ENCODE measurements at places on chromosomes 4 and X.

DNA sequence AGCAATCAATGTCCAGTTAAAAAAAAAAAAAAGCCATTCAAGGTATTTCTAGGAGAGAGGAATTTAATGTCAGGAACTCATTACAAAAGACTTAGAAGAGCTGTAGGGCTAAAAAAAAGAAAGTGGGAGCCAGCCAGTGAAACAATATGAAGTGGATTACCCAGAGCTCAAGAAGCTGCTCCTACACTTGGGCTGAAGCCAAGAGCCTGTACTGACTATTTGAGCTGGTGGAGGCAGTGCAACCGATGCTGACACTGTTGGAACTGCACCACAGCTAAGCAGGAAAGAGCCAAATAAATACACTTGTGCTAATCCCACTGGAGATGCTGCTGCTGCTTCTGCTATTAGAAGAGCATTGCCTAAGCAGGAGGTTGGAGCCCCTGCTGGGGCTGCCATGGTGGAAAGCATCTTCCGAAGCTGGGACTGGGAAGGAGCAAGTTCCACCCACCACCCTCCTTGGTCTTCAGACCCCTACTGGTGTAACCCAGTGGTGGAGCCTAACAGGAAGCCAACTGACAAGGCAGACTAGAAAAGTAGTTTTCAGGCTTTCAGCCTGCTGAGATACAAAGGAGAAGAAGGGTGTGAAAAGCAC is 65.4 kb downstream of the CXXC4 start:
- no peak overlapping the region for H3K4me3 ChIP-seq
- H3K4me1 ChIP-seq, result no peaks in the 10 kb centered on the region
- H3K36me3 ChIP-seq, result no peaks in the 10 kb centered on the region
- H3K27me3 ChIP-seq, result peaks cover 2% of the 10 kb centered on the region
- no peak overlapping the region for H3K27ac ChIP-seq

GRCh38 chr4:16270454-16271328 is 44.4 kb upstream of the TAPT1 start:
- no peaks in the 10 kb centered on the region for H3K36me3 ChIP-seq
- no peak overlapping the region for H3K27ac ChIP-seq
- H3K4me1 ChIP-seq, result peaks cover 9% of the 10 kb centered on the region
- H3K27me3 ChIP-seq, result peaks cover 11% of the 10 kb centered on the region
- no peak for DNase-seq
- H3K4me3 ChIP-seq, result no peak overlapping the region

DNA sequence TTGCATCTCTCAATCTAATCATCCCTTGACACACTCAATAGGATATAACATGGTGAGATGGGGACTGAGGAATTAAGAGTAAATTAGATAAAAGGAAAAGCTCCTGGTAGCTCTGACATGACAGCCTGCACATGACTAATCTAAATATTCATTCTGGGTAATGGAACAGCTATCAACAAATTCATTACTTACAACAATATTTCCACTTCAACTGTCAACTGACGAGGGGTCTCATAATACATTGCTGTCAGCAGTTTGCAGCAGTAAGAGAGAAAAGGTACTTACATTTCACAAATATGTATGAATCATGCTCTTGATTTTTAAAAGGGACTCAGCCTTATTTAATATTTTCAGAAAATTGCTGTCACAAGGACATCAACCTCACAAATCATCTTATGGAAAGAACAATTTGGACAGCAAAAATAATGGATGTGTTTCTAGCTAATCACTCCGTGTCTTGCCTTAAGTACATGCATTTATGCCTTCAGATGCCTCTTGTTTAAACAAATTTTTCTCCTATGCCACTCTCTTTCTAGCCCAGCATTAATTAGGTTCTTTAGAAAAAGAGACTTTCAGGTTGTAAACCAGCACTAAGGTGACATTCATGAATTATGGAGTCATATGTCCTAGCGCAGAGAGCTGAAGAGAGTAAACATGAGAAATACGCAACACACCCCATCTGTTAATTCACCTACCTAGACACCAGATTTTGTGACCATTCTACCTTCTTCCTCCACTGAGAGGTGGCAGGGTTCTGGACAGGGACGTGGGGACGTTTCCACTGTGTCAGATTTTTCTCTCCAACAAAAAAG is 99.6 kb upstream of the TMEM150C start:
- H3K4me3 ChIP-seq, result no peak overlapping the region
- no peak overlapping the region for H3K27ac ChIP-seq
- no peaks in the 10 kb centered on the region for H3K4me1 ChIP-seq
- DNase-seq, result no peak
- H3K27me3 ChIP-seq, result peaks cover 14% of the 10 kb centered on the region

- H3K27ac ChIP-seq, result no peak overlapping the region
- no peak overlapping the region for H3K4me3 ChIP-seq
- H3K27me3 ChIP-seq, result no peaks in the 10 kb centered on the region
- H3K4me1 ChIP-seq, result no peaks in the 10 kb centered on the region
- no peak for DNase-seq
- no peaks in the 10 kb centered on the region for H3K36me3 ChIP-seq
These were observed 1239.4 kb downstream of the TECRL start for GRCh38 chr4:63169836-63170235.

- H3K36me3 ChIP-seq, result no peaks in the 10 kb centered on the region
- no peak for DNase-seq
- no peak overlapping the region for H3K27ac ChIP-seq
- H3K27me3 ChIP-seq, result no peaks in the 10 kb centered on the region
- no peak overlapping the region for H3K4me3 ChIP-seq
- H3K4me1 ChIP-seq, result no peaks in the 10 kb centered on the region
These were observed 185.7 kb upstream of the ZCCHC13 start for GRCh38 chrX:74117962-74118902.

GRCh38 chr4:118173126-118173525 is 138.8 kb downstream of the NDST3 start:
- peaks cover 25% of the 10 kb centered on the region for H3K4me1 ChIP-seq
- no peak for DNase-seq
- no peak overlapping the region for H3K4me3 ChIP-seq
- peaks cover 9% of the 10 kb centered on the region for H3K27me3 ChIP-seq
- no peak overlapping the region for H3K27ac ChIP-seq
